ENCODE measurements at places on chromosomes 6 and 20.

GRCh38 chr6:16533721-16534136 is 227.5 kb downstream of the ATXN1 start:
- no peak for DNase-seq
- H3K36me3 ChIP-seq: peaks cover 27% of the 10 kb centered on the region
- H3K27me3 ChIP-seq: no peaks in the 10 kb centered on the region

DNA sequence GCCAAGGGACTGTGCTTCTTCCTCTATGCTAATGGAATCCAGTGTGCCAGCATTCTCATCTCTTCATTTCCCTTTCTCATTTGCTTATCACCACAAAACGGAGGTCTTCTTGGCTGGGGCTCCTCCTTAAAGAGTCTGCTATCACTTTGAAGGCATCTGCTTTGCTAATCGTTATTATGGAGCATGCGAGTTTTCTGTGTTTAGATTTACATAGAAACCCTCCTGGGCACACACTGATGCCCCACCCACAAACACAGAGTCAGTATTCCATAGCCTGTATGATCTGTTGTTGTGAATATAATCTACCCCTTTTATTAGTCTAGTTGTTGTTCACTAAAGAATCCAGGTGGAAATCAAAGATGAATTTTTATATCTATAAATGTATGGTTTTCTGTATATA is 83.4 kb upstream of the XRN2 start:
- no peaks in the 10 kb centered on the region for H3K36me3 ChIP-seq
- no peaks in the 10 kb centered on the region for H3K27me3 ChIP-seq
- DNase-seq: no peak
- H3K4me1 ChIP-seq: no peaks in the 10 kb centered on the region

- peaks cover 11% of the 10 kb centered on the region for H3K27me3 ChIP-seq
- no peak overlapping the region for H3K27ac ChIP-seq
- H3K4me3 ChIP-seq: no peak overlapping the region
- no peak for DNase-seq
- H3K4me1 ChIP-seq: no peaks in the 10 kb centered on the region
- no peaks in the 10 kb centered on the region for H3K36me3 ChIP-seq
Measured at GRCh38 chr20:62761759-62762131, 34.5 kb upstream of the MRGBP start.

DNA sequence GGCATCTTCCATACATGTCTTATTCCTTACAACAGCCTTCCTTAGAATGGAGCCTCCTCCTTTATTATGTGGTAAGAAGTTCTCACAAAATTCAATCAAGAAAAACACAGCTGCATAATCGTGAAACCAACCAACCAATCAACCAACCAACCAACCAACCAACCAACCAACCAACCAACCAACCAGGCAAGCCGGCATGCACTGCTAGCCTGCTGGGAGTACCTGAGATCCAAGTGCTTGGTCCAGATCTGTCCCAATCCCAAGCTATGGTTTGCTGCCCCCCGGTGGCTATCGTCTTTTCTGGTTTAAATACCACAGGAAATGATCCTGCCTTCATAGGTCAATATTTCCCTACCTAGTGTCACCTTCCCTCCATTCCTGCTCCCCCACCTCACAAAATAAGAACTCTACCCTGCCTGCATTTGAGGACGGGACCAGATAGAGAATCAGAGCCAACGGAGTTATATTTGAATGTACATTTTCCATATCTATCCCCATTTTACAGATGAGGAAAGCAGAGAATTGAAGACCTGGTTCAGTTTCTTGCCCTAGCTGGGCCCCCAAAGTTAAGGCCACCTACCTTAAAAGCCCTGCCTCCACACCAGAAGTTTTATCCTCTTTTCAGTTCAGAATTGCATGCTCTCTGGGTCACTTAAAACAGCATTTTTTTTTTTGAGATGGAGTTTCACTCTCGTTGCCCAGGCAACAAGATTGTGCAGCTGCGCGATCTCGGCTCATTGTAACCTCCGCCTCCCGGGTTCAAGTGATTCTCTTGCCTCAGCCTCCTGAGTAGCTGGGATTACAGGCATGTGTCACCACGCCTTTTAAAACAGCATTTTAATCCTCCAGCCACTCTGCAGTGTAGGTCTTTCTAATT is 27.1 kb downstream of the RAB44 start:
- H3K36me3 ChIP-seq: no peaks in the 10 kb centered on the region
- no peak overlapping the region for H3K4me3 ChIP-seq

DNA sequence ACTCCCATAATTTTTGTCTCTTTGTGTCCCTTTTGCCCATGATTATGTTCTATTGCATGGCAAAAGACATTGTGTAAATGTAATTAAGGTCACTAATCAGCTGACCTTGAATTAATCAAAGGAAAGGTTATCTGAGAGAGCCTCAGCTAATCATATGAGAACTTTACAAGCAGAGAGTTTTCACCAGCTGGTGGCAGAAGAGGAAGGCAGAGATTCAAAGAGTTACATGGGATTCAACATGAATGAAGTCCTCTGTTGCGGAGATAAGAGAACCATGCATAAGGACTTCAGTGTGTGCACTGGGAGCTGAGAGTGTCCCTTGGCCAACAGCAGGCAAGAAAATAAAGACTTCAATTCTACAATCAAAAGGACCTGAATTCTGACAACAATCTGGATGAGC is 494.1 kb upstream of the ARID1B start:
- no peaks in the 10 kb centered on the region for H3K4me1 ChIP-seq
- no peaks in the 10 kb centered on the region for H3K27me3 ChIP-seq
- no peak overlapping the region for H3K4me3 ChIP-seq
- H3K27ac ChIP-seq: no peak overlapping the region

- no peaks in the 10 kb centered on the region for H3K27me3 ChIP-seq
Measured at GRCh38 chr20:61453219-61453618, 201.2 kb downstream of the CDH4 start.

GRCh38 chr6:157312757-157313156 is 10.6 kb downstream of the TMEM242 start:
- H3K4me1 ChIP-seq: peaks cover 9% of the 10 kb centered on the region
- no peak overlapping the region for H3K4me3 ChIP-seq
- peaks cover 19% of the 10 kb centered on the region for H3K36me3 ChIP-seq

- DNase-seq: no peak
- no peaks in the 10 kb centered on the region for H3K27me3 ChIP-seq
- H3K27ac ChIP-seq: no peak overlapping the region
- no peaks in the 10 kb centered on the region for H3K36me3 ChIP-seq
- H3K4me1 ChIP-seq: no peaks in the 10 kb centered on the region
Measured at GRCh38 chr20:9616455-9616805, 102.0 kb downstream of the LAMP5 start.

DNA sequence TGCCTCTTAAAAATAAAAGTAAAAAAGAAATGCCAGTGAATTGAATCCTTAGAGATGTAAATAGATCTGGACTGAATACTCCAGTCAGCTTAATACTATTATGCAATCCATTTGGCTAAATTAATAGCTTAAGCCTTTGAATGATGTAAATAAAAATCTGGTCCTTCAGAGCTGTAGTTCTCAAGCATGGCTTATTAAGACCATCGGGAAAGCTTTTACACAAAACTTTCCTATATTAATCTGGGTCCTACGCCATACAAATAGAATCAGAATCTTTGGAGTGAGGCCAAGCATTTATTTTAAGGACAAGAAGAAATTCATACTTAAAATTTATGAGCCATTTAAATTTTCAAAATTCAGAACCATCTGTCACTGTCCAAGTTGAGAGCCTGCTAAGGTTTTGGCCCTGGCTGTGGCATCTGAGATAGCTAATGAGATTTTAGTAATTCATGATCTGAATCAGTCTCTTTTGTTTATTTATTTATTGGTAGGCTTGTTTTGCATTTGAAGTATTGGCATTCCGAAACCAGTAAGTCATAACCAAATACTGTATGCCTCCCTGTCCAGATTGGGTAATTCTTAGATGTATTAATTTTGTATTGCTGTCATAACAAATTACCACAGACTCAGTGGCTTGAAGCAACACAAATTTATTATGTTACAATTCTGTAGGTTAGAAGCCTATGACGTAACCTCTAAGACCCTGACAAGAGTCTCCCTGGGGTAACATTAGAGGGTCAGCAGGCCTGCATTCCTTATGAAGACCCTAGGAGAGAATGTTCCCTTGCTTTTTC is 228.1 kb upstream of the RAB32 start:
- no peaks in the 10 kb centered on the region for H3K36me3 ChIP-seq
- DNase-seq: no peak
- H3K27ac ChIP-seq: no peak overlapping the region

- DNase-seq: no peak
- H3K4me3 ChIP-seq: no peak overlapping the region
- H3K36me3 ChIP-seq: no peaks in the 10 kb centered on the region
- no peaks in the 10 kb centered on the region for H3K27me3 ChIP-seq
- no peak overlapping the region for H3K27ac ChIP-seq
- peaks cover 23% of the 10 kb centered on the region for H3K4me1 ChIP-seq
Measured at GRCh38 chr6:134420614-134421181, 102.8 kb upstream of the SGK1 start.

DNA sequence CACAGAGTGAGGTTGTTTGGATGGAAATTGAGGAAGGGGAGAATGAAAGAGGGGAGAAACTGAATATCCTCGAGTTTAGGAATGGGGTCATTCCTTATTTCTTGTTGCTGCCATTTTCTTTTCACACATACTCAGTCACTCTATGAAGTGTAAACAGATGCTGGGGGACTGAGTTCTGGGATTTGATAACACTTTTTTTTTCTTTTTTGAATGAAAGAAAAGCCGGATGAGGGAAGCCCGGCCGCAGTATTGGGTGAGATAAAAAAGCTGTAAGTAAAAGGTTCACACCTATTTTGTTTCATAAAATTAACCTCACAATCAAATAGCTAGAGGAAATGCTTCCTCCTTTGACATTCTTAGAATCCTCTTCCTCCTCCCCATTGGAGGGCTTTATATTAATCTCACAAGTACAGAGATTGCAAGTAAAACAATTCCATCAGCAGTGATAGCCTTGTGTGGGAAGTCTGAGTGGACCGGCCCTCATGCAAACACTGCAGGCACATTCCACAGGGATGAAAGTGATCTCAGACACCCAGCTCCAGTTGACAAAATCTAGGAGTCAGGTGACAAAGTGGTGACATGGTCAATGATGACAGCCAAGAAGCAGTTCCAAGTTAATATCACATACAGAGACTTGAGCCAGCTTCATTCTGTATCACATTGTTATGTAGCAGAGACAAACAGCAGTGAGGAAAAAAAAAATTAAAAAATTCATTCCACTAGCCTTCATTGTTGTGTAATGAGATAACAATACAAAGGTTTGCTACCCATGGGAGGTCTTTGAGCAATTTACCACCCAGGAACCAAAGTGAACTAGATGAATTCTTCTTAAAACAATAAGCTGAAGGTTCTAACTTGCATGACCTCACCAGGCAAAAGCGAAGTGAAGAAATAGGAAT is 391.1 kb upstream of the HSF2 start:
- H3K27me3 ChIP-seq: no peaks in the 10 kb centered on the region
- DNase-seq: no peak
- H3K36me3 ChIP-seq: no peaks in the 10 kb centered on the region
- H3K4me3 ChIP-seq: no peak overlapping the region

- DNase-seq: no peak
- H3K36me3 ChIP-seq: no peaks in the 10 kb centered on the region
- H3K27ac ChIP-seq: no peak overlapping the region
- no peak overlapping the region for H3K4me3 ChIP-seq
- no peaks in the 10 kb centered on the region for H3K4me1 ChIP-seq
Measured at GRCh38 chr6:52045033-52045432, 42.4 kb downstream of the PKHD1 start.

DNA sequence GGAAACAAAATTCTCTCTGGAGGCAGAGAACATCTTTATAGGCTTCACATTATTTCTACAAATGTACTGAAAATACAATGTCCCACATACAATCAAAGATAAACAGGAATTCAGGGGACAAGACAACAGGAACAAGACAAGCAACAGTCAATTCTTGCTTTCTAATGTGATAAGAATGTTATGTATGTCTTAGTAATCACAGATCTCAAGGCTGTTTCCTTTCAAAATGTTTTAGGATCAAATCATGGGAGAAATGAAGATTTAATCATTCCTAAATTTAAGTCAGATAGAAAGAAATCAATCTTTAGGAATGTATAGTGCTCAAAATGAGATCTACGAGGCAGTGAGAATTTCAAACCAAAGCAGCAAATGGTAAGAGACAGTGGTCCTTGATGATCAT is 32.1 kb downstream of the NEDD9 start:
- H3K27ac ChIP-seq: no peak overlapping the region
- no peak for DNase-seq
- no peak overlapping the region for H3K4me3 ChIP-seq
- H3K4me1 ChIP-seq: peaks cover 53% of the 10 kb centered on the region

All from activated T-helper 2 cell treated with anti-CD3 and anti-CD28 coated beads, Interferon-gamma antibody, Interleukin-2, Interleukin-4, amounts not matched to agents 10 μg/mL and 5 μg/mL and 100 μg/mL, durations not matched to agents 14 hours and 24 hours and 36 hours (primary cell).